ENCODE measurements at places on chromosomes 7 and 10. TPM values are rescaled to one million over a fixed set of nuclear protein-coding genes. Genes with fewer than 3 reads are reported as not detected.

ANLN gene
- total RNA-seq = 133 TPM

TMEM213 gene
- total RNA-seq = not detected

DNA sequence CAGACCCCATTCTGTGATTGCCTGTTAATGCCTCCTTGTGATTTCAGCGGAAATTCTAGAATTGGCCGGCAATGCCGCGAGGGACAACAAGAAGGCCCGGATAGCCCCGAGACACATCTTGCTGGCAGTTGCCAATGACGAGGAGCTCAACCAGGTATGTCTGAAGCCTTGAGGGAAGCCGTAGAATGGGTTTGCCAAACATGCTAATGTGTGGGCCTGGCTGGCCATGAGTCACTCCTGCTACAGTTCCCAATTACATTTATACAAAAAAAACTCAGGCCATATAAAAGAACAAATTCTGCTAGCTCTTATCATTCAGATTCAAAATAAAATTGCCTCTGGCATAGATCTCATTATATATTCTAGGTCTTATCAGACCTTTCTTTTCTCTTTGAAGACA lies 37.4 kb downstream of the MACROH2A2 start:
- DNase-seq = no peak

CLRN3 gene
- total RNA-seq = not detected

TMEM139 gene
- total RNA-seq = not detected

DNA sequence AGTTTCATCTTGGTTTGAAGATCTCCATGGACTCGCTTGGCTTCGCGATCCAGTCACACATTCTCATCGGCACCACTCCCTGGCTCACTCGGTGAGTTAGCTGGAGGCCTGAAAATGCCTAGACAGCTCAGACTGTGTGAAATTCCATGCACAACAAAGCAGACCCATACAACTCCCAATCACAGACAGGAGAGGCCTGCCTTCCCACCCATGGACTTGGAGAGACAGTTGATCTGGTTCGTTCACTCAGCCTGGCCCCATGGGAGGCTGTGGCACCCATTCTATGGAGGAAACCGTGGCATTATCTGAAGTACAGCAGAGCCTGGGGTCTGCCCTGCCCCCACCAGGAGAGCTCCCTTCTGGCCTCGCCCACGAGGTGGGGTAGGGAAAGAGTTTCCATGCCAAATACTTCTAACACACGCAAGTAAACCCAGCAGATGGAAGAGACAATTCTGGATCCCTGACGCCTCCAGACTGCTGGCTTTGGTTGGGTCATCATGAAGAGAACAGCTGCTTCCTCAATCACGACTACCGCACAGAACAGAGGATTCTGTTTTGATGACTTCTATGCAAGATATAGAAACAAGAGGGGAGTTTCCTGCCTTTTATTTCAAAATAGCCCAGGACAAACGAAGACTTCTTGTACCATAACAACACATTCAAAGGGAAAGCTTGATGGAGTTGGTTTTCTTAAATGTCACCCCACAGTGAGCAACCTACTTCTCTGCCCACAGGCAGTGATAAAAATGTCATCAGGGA lies 15.9 kb downstream of the FAM53B start:
- no peak for DNase-seq

PSD gene
- total RNA-seq = 1.3 TPM

- DNase-seq = no peak
Observed at GRCh38 chr10:59560161-59560560, 149.5 kb downstream of the SLC16A9 start.

DNA sequence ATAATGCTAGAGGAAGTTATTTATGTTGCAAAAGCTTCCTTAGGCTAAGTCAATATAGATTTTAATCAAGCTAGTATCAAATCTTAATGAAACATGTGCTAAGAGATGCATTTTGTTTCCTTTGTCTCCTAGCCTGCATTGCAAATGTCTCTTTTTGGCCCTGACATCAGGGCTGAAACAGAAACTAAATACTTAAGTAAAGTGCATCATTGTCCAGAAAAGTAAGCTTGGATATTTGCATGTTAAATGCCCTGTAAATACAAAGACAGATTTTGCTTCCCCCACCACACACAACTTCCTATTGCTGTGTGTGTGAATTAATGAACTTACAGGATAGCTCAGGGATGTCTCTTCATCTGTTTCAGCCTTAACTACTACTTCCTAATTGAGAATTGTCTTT lies 10.0 kb upstream of the STAMBPL1 start:
- no peak for DNase-seq

DNA sequence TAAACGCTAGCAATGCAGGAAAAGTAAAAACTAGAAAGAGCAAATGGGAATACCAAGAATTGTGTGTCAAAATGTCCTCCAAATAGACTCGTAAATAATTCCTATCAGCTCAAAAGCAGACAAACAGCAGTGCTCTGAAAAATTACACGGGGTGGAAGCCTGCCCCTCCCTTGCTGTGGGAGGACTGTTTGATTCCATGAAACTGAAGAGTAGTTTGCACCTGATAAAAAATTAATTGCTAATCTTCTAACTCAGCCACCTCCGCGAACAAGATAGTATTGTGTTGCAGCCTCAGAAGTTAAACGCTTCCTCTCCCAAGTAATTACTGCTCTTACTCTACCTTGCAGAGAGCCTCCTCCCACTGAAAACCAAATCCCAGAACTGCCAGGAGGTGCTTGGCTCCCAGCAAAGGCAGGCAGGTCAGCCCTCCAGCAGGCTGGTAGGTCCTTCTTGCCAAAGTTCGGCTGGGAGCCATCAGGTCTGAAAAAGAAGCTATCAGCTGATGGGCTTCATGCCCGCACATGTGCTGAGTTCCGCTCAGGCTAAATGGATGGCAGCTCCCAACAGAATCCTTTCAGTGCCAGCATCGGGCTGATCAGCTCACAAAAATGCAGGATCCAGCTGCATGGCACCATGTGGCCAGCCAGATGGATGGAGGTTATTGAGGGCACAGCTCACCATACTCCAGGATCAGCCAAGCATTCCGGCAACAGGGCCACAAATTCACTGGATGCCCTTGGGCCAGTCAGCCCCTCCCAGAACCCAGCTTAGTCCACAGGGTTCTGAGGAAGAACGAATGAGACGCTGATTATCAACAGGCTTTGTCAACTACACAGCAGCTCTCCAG lies 37.1 kb downstream of the MAD1L1 start:
- no peak for DNase-seq

DNA sequence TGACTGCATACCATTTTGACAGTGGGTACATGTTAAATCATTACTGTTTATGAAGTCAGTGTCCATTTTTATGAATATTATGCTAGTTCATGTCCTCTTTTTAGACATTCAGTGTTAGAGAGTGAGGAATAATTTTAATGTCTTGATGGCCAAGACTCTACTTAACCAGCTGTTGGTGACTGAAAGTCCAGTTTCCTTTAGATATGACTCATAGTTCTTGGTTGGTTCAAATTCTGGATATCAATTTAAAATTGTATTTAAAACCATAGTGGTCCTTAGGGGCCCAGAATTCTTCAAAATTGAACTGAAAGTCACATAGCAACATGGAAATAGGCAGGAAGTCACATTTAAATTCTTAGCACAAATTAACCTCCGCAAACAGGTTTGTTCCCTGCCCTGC lies 196.5 kb upstream of the PRPS1L1 start:
- no peak for DNase-seq
